OCI-LY7 (cell line): ENCODE measurements at places on chromosomes 2 and 18.

DNA sequence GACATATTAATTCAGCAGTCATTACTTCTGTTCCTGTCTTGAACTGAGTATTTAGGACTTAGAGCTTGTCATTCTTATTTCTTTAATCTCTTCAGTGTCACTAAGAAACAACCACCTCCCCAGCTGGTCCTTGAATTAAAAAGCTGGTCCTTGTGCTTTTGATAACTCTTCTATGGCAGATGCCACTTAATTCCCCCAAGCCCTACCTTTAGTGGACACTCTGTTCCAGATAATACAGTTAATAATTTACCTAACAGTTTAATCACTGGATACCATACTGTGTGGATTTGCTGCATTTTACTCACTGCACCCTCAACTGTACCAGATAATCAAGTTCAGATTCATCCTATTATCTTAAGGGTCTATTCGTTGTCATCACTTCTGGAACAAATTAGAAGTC lies 73.1 kb downstream of the SKA1 start:
- no peak for DNase-seq

DNA sequence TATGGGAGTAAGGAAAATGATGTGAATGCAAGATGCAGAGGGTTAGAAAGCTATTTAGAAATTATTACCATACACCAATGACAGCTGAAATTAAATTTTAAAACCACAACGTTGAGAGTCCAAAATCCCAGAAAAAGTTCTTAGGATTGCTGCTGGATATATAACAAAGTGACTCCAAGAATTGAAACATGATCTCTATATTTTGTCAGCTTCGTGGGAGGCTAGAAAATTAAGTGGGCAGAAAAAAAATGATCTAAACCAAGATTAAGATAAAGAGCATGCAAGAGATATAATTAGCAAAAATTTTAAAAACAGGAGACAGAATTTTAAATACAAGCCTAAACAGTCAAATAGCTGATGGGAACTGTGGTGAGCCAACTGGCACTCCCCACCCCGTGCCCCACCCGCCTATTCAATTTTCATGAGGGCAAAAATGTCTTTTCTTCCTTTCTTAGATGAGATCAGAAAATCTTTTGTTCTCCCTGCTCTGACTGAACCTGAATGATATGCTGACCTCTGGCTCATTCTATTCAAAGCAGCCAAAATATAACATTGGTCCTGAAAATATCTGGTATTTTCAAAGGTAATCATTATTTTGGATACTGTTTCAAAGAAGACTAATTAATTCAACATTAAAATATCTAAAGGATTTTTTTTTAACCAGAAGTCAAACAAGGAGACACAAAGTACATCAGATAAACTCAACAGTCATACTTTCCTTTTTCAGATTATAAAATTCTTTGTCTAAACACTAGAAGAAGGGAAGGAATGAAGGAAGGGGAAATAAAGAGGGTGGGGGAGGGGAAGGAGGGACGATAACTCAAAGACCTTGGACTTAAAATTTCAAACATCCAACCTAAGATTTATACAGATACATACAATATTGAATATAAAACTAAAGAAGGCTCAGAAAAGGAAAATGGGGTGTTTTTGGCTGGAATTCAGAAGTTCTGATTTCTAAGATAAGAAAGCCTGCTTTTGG lies 12.2 kb downstream of the KANSL3 start:
- no peak for DNase-seq

- no peak for DNase-seq
These were observed 151.9 kb downstream of the CERS6 start for GRCh38 chr2:168607992-168608391.

DNA sequence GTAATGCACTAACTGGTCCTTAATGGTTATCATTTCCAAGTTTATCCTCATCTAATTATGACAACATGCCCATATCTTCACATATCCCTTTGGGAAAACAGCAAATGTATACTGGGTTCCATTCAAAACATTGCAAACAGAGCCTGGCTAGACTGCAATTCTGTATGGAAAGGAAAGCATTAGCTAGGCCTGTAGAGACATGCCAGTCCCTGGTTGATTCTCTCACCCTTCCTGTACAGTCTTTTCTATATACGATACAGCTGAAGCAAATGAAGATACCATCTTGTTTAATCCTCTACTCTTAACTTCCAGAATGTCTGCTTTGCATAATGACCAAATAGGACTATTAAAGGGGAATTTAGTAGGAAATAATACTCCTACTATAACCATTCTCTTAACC lies 294.4 kb upstream of the MC4R start:
- DNase-seq: no peak

DNA sequence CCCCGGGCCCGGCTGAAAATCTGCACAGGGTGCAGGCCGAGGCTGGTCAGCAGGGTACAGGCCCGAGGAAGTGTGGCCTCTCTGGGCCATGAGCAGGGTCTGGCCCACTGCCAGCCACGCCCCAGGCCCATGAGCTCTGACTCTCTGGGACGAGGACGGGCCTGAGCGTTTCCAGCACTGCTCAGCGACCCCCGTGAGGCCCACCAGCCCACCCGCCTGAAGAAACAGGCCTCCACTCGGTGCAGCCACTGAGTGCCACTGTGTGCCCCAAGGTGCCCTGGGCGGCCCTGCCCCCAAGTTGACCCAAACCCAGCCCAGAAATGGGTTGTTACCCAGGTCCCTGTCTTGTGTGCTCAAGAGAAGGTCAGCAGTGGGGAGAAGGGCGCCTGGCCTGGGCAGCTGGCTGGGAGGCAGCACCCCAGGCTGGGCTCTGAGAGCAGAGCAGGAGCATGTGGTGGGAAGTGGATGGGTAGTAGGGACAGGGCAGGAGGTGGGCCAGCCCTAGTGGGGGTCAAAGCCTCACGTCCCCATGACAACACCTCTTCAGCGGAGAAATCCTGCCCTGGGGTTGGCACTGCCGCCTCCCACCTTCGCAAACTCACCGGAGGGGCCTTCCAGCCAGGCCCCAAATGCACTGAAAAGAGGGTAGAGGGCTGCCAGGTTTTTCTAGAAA lies 2.1 kb upstream of the SNED1 start:
- DNase-seq: no peak

GRCh38 chr2:45892757-45893156 lies 241.3 kb downstream of the PRKCE start:
- DNase-seq: no peak

- peak; percentile 41 for DNase-seq
These were observed 156.7 kb downstream of the ARHGAP28 start for GRCh38 chr18:6885992-6886796.

GRCh38 chr2:58202404-58202803 lies 38.7 kb downstream of the FANCL start:
- no peak for DNase-seq

DNA sequence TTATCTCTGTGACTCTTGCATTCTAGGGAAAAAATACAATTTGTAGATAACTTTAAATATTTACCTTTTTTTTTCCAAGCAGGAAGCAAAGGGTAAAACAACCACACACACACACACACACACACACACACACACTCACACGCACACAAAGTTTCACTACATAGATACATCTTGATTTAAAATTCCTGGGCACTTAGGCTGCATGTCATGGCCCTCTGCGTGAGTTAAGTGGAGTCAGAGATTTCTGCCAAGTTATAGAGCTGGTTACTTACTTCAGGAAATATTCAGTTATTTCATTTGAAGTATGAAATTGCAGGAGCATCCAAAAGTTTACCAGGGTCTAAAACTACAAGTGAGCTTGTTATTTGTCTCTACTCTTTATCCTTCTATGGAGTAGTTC lies 612.0 kb downstream of the IRS1 start:
- DNase-seq: no peak

DNA sequence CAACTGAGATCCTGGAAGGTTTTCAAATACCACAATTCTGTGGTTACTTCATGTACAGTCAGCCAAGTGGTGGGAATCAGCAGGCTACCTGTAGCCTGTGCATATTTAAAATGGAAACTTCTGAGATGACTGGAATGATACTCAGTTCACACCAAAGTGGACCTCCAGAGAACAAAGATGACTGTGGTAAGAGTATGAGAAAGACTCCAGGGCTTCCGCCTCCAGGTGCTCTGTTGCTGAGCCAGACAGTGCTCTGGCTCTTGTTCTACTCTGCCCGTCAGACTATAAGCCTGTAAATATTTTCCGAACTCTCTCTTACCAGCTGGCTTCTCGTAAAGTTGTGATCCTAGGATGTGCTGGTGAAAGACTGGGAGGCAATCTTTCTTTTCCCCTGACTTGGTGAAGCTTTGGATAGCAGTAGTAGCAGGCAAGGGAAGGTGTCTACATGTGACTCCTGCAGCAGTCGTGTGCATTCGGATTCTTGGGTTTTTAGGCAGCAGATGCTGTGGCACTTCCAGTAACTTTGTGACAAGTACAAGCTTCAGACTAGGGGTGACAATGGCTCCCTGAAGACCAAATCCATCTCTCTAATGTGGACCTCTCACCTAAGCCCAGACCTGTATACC lies 23.1 kb downstream of the ST3GAL5 start:
- DNase-seq: no peak

GRCh38 chr2:208252716-208253492 lies 2.0 kb downstream of the IDH1 start:
- DNase-seq: no peak

DNA sequence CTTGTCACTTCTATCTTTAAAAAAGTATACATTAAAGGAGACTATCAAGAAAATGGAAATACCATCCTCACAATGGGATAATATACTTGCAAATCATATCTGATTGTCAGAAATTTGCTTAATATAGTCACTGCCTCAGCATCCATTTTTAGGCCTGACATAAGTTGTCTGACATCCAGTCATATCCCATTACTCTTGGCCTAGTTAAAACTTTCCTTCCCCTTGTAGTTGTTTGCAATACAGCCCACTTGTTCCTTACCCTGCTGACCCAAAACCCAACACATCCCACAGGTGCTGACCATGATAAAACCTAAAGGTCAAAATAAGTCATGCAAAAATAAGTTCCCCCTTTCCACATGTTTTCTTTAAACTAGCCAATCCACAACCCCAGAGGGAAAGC lies 3.6 kb upstream of the ARHGEF33 start:
- no peak for DNase-seq

- DNase-seq: no peak
These were observed 7.0 kb downstream of the XIRP2 start for GRCh38 chr2:166895243-166895642.

DNA sequence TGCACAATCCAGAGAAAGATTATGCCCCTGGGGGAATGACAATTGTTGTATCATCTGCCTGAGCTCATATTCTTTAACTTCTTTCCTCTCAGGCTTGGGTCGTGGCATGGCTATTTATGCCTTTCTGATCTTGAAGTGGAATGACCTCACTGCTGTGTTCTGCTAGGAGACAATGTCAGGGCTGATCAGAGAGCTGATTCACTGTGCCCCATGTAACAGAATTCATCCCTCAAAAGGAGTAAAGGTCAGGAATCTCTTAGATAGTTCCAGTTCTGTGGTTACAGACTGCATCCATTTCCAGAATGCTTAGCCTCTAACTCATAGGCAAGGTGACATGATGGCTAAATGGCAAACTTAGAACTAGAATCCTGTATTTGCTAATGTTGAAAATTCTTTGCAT lies 511.7 kb upstream of the CNTNAP5 start:
- DNase-seq: no peak

GRCh38 chr2:160043265-160043664 lies 19.1 kb downstream of the PLA2R1 start:
- no peak for DNase-seq

DNA sequence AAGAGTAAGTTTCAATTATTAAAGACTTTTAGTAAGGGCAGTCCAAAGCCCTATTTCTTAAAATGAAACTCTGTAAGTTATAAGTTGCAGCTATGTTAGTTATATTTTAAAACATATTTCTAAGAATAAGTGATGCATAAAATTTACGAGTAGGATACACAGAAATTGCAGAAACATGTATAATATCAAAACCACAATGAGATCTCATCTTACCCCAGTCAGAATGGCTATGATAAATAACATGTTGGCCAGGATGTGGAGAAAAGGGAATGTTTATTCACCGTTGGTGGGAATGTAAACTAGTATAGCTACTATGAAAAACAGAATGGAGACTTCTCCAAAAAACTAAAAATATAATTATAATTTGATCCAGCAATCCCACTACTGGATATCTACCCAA lies 201.2 kb downstream of the CBLN2 start:
- no peak for DNase-seq

GRCh38 chr2:164850235-164850634 lies 8.6 kb upstream of the COBLL1 start:
- no peak for DNase-seq
